CD4-positive, alpha-beta T cell treated with Interleukin-17A for 4 hours (primary cell): ENCODE measurements at places on chromosomes 4 and X.
A peak's percentile ranks its signal among the peaks of the same experiment; 100 is the strongest.

GRCh38 chr4:74387790-74388189, 22.8 kb downstream of the EREG start:
- no peak for DNase-seq

GRCh38 chrX:33183361-33183760, 28.0 kb downstream of the DMD start:
- no peak for DNase-seq

- DNase-seq: no peak
Measured at GRCh38 chrX:45134315-45134731, 66.4 kb downstream of the DIPK2B start.

DNA sequence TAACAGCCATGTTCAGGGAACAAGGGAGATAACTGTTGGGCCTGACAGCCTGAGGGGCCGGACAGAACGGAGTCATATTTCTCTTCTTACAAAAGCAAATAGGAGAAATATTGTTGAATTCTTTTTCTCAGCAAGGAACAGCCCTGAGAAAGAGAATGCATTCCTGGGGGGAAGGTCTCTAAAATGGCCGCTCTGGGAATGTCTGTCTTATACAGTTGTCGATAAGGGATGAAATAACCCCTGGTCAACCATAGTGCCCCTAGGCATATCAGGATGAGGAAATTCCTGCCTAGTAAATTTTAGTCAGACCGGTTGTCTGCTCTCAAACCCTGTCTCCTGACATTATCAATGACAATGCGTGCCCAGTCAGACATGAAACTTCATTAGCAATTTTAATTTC, 1925.5 kb downstream of the PCDH7 start:
- DNase-seq: no peak

DNA sequence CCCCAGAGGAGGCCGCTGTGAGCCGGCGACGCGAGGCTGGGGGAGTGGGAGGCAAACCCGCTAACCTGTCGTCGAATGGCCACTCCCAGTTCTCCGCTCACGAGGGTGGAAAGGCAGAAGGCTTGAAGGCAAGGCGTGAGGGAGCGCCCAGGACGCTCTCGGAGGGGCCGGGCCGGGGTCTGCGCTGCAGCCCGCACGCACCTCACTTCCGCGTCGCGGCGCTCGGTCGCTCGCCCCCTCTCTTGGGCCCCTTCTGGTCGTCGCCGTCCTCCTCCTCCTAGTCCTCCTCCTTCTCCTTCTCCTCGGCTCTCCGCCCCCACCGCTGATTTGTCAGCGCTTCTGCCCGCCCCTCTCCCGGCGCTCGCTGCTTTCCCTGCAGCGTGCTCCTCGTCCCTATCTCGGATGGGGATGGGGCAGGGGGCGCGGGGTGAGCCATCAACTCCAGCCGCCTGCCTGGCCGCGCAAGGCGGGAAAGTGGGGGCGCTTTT, at the start of gene SNCA:
Gene SNCA (minus strand): TSS at position 265 of the 488 bp plus-strand sequence. CDS start 1,494 bp downstream, outside the sequence.
- peak; percentile 38 for DNase-seq

- no peak for DNase-seq
Measured at GRCh38 chr4:7020856-7021255, 22.3 kb upstream of the TADA2B start.

DNA sequence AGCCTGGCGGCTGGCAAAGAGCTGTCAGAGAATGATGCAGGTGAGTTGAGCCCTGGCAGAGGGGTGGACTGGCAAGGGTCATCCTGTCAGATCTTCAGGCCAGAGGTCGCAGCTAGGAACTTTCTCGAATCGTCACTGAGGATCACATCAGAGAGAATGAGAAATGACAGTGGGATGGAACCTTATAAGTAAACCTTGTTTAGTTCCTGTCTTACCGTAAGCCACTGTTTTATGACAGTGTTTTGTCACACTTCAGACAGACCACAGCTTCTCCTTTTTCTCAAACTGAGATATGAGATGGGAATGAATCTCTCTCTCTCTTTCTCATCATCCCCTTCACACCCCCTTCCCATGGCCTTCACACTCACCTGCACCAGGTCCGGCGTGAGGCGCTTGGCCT, 9.3 kb downstream of the DIPK2B start:
- no peak for DNase-seq

GRCh38 chrX:46317163-46317562, 228.1 kb downstream of the ZNF674 start:
- DNase-seq: no peak

DNA sequence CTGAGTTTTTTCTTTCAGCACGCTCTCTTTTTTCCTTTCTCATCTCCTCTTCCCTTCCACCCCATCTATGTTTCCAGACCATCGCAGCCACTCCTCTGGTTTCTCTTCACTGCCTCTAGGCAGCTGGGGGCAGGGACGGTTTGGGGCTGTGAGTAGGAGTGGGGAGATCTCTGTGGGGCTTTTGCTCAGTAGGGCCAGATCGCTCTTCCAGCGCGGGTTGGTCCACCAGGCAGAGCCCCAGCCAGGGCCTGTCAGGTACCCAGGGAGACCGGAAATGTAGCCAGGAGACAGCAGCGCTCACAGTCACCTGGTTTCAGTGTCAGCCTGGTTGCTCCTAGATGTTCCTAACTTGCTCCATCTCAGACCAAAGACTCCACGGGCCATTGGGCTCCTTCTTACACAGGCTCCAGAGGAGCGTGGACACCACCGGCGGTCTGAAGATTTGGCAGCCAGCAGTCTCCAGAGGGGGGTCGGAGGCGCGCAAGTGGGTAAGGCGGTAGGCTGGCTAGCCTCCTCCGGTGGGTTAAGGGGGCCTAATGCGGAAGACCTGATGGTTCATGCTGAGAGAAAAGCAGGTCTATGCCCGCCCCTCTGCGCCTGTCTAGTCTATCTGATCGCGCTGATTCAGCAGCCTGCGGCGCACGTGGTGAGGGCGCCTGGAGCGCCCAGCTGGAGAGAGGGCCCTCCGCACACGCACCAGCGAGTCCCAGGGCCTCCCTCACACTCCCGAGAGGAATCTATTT, 1.8 kb downstream of the FGF5 start:
- DNase-seq: no peak

GRCh38 chr4:119498527-119498926, 130.1 kb downstream of the PDE5A start:
- DNase-seq: no peak

DNA sequence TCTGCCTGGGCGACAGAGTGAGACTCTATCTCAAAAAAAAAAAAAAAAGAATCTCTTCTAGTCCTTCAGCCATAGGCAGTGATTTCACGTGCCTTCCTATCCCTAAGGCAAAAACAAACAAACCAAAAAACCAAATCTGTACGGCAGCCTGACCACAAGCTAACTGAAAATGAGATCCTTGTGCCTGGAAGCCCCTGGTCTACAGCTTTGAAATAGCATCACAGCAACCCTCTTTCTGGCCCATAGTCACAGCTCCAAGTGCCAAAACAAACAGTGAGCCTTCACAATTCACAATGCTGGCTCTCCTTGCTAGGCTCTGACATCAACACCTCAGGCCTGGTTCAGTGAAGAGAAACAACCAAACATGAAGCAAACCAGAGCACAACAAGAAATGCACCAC, 46.1 kb downstream of the TMEM150C start:
- DNase-seq: no peak

GRCh38 chr4:94590493-94590892, 138.8 kb downstream of the PDLIM5 start:
- DNase-seq: no peak

DNA sequence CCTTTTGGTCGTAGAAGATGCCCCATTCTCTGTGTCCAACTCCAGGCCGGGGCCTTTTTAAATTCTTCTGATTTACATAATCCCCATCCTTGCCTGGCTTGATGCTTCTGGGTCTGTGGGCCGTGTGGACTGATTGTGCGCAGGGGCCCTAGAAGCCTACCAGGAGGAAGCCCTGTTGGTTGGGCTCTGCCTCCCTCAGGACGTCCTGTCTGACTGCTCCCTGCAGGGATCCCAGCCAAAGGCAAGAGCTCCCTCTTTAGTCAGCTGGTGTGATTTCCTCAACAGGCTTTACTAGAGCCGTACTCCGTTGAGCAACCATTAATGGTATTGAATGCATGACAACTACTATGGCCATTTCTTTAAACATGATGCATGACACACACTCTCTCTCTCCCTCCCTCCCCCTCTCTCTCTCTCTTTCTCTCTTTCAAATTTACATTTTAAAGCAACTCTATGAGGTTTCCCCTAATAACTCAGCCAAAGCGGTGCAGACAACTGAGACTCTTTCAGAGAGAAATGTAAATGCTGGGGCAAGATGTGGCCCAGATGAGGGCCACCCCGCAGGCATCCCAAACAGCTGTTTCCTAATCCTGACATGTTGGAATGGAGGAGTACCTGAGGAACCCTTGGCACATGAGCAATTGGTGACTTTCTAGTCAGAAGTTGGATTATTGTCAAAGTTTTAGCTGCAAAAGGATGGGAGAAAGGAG, 117.3 kb downstream of the DRD5 start:
- DNase-seq: no peak

DNA sequence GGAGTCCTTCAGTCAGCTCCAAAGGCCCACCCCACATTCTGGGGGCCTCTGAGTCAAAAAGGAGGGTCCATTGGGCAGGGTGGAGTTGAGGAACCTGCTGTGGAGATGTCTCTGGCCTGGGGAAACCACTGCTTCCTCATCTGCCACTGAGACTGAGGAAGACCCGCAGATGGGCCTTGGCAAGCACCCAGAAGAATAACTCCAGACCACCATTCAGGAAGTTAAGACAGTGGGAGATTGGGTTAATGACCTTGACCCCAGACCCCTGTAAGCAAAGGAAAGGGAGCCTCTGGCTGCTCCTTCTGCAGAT, 8.1 kb upstream of the HSD17B10 start:
- no peak for DNase-seq

GRCh38 chr4:171588764-171589163, 224.4 kb upstream of the GALNTL6 start:
- no peak for DNase-seq

- no peak for DNase-seq
Measured at GRCh38 chr4:115780835-115781234, 667.4 kb upstream of the NDST4 start.

GRCh38 chr4:98341309-98341708, 80.1 kb downstream of the RAP1GDS1 start:
- DNase-seq: no peak

DNA sequence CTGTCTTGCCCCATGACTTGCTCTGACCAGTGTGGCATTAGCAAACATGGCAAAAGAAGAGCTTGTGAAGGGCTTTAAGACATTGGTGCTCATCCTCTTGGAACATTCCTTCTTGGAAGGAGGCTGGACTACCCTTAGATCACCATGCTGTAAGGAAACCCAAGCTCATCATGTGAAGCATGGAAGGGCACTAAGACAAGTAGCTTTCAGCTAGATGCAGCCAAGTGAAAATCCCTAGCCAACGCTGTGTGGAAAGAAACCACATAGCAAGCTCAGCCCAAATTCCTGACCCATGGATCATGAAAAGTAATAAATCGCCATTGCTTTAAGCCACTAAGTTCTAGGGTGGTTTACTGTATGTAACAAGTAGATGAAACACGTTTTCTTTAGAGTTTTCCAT, 12.4 kb upstream of the PACRGL start:
- no peak for DNase-seq

DNA sequence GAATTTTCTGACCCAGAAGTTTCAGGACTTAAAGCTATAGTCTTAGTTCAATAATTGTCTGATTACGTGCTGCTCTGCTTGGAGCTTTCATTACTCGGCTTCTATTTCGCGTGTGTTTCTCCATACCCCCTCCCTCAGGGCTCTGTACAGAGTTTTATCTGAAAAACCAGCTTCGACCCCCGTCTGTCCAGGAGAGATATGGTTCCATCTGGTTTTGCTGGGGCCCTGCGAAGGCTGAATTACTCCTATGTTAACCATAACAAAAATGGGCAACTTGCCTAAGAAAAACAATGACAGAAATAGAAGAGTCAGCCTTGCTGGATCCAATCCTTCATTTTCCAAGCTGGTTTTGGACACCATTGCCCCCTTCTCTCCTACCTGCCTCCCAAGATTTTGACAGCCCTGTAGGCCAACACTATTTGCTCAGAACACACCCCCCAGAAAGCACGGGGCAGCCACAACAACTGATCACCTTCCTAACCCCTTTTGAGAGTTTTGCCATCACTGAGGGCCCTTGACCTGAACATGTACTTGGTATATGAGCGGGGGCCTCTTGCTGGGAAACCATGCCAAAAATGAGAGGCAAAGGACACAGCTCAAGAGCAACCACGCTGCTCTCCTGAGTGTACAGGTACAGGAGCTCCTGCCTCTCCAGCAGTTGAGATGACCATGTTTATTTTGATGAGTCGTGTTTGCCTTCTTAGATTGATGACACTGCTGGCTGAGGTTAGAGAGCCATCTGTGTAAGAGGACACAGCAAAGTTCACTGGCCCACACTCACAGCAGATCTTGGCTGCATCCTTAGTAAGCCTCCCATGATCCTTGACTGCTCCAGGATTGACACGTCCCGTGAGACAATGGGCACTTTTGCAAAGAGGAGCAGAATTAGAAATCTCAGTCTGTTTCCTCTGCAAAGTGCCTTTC, 36.2 kb upstream of the ATP6AP2 start:
- DNase-seq: no peak

- DNase-seq: no peak
Measured at GRCh38 chr4:6044276-6044675, 26.0 kb upstream of the C4orf50 start.

DNA sequence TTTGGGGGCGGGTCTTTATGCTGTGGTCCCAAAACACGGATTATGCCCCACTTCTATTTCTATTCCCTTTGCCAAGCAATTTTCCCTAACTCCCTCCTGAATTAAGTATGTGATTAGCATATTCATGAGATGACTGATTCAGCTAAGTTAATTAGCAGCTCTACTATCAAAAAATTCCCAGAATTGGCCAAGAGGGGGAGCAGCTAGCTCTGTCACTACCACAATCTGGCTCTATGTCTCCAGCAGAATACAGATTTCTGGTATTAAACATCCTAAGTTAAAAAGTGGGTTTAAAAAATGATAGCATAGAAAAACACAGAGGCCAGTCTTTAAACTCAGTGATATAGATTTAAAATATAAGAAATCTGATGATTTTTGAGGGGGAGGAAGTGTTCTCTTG, 80.3 kb downstream of the GPC4 start:
- no peak for DNase-seq

GRCh38 chrX:132657876-132658275, 169.0 kb upstream of the MBNL3 start:
- DNase-seq: no peak

- DNase-seq: no peak
Measured at GRCh38 chr4:68576272-68577125, at the start of gene UGT2B17. TSS of gene UGT2B17 (minus strand) at chr4:68576322. CDS start at chr4:68568484, 7,838 bp downstream.

GRCh38 chr4:14816623-14817261, 185.5 kb upstream of the CPEB2 start:
- no peak for DNase-seq

DNA sequence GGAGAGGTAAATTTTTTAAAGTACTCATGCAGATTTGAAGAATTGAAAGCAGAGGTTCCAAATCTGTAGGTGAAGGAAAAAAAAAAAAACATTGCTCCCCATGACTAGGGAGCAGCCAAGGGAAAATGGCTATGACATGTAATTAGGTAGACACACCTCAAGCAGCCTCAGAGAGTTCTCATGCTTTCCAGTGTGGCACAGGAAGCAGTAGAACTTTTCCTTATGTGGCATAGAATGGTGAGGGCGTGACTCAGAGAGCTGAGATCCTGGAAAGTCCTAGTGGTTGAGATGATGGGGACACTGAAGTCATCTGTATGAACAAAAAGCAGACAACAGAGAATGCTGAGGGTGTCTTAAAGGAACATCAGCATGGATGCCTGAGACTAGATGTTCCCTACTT, 148.6 kb upstream of the NWD2 start:
- DNase-seq: no peak

GRCh38 chrX:72026341-72027023, 105.2 kb downstream of the RTL5 start:
- no peak for DNase-seq
